A673 (cell line): ENCODE measurements at places on chromosomes 1 and 21. TPM values are rescaled to one million over a fixed set of nuclear protein-coding genes. Genes with fewer than 3 reads are reported as not detected.

Gene PTP4A2
- 256 and 283 TPM in 2 replicates for total RNA-seq

Gene PRDX6
- total RNA-seq: 270 and 276 TPM in 2 replicates

Gene PCBP3
- total RNA-seq: 22.0 and 25.6 TPM in 2 replicates

Gene LCE6A
- total RNA-seq: not detected in 2 replicates

Gene FAM76A
- 15.6 and 17.9 TPM in 2 replicates for total RNA-seq

Gene OLFML2B
- 3.4 and 3.7 TPM in 2 replicates for total RNA-seq

Gene SERTAD4
- total RNA-seq: 8.0 and 12.2 TPM in 2 replicates

Gene ITLN2
- not detected in 2 replicates for total RNA-seq

Gene ZFP69B
- 14.1 and 18.5 TPM in 2 replicates for total RNA-seq
